RWPE1 (cell line): ENCODE measurements at places on chromosomes 2 and 18.
A peak's percentile ranks its signal among the peaks of the same experiment; 100 is the strongest.

DNA sequence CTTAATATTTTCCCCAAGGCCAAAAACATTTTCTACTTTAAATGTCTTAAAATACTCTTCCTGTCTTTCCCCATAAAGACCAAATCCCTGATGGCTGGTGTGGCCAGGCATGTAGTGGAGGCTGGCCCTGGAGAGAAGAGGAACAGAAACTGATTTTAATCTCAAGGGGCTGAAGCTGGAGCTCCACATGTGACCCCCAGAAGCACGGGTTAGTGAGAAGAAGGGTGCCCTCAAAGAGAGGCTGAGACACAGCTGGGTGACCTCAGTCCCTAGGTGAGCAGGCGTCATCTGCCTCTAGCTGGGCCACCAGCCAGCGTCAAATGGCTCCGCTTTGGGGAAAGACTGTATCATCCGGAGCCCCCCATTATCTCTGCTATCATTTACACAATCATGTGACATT, 19.3 kb upstream of the TMEM18 start:
- no peak for DNase-seq

- DNase-seq: no peak
Measured at GRCh38 chr2:20745924-20746555, 76.9 kb downstream of the LDAH start.

GRCh38 chr2:195613922-195614321, 43.1 kb upstream of the SLC39A10 start:
- peak; percentile 38 for DNase-seq

DNA sequence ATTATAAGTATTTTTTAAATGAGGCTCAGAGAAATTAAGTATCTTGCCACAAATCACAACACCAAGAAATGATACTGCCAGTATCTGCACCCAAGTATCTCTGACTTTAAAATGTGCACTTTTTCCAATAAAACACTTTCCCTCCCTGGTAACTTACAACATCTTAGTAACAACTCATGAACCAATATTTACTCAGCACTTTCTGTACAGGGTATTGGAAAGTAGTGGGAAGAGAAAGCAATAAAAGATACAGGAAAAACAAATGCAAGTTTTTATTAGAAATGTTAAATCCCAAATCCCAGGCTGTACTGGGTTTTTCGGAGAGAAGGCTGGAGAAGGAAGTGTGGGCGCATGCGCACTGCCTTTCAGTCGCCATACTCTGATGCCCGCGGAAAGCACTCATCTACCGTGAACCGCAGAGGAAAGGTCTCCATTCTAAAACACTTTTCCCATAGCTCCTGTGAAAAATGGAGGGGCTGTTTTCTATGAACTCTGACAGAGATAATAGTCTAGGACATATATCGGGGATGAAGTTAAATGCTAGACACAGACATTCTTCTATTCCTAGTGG, 52.1 kb downstream of the L3MBTL4 start:
- DNase-seq: no peak

GRCh38 chr2:240401308-240401707, 34.2 kb upstream of the GPC1 start:
- no peak for DNase-seq

DNA sequence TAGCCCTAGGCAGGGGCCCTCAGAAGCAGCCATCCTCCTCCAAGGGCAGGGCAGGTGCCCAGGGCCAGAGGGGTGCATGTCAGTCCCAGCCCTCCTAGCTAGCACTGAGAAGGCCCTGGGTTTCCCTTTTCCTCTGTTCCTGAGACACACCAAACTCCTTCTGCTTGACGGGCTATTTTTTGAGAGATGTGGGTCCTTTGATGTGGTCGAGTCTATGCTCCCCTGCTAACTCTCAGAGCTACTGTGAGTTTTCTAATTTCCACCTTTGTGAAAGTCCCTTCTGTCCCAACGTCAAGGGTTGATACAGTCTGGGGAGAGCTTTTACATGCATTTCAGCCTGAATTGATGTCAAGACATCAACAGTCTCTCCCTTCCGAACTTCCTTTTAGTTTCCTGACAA, 51.4 kb downstream of the TRPM8 start:
- no peak for DNase-seq

GRCh38 chr2:47422016-47422415, 19.1 kb downstream of the MSH2 start:
- no peak for DNase-seq

GRCh38 chr2:11865805-11866204, 119.4 kb downstream of the LPIN1 start:
- no peak for DNase-seq

DNA sequence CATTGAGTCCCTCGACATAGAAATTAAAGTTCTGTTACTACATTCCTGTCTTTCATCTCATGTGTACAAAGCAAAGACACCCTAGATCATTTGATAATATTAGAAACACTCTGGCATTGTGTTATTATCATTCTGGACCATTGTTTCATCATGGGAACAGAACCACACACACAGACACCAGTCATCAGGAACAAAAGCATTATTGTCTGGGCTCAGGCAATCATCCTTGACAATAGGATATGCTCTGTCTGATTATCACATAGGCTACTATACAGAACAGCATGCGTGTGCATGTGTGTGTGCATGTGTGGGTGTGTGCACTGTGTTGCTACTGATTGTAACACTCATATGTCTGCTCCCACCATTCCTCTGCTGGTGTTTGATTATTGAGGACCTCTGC, 242.5 kb downstream of the SH3BP4 start:
- no peak for DNase-seq

GRCh38 chr2:106020032-106020431, 174.1 kb downstream of the UXS1 start:
- DNase-seq: no peak

GRCh38 chr2:35978218-35978617, 377.4 kb upstream of the CRIM1 start:
- no peak for DNase-seq

DNA sequence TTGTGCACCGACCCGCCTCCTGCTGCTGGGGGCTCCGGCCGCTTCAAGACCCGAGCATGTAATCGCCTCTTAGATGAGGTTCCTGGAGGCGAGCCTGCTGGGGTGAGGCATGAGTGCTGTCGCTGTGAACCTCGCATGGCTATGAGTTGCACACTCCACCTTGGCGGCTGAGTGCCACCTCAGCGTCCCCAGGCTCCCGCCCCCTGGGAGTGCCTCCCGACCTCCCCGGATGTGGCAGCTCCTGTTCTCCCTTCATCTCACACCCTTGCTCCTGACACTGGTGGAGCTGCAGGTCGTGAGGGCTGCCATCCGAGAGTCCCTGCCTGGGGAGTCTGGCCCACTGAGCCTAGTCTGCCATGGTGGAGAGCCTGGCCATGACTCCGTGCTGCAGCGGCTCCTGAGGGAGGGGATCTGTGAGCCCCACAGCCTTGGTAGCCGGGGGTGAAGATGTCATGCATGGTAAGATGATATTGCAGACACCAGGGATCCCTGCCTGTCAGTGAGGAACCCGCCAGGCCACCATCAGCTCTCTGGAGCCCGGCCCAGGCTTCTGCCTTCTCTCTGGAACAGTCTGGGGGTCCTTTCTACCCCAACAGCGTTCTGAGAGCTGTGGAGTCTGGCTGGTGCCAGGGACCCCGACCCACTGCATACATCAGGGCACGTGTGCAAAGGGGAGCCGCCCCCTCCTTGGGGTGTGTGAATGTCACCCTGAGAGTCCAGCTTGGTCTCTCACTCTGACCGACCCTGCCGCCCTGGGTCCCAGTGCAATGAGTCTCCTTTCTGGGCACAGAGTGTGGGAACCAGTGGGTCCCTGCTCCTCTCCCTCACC, 61.6 kb upstream of the HS6ST1 start:
- DNase-seq: no peak

DNA sequence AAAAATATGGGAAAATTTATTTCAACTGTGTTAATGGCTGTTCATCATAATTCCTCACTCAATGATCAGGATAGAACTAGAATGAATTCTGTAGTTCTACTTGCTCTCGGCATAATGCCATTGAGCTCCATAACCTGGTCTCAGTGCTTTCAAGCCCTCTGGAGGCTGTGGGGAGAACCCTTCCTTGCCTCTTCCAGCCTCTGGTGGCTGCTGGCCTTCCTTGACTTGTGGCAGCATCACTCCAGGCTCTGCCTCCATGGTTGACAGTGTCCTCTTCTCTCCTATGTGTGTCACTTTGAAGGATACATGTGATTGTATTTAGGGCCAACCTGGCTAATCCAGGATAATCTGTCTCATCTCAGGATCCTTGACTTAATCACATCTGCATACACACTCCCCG, 26.9 kb upstream of the CABYR start:
- no peak for DNase-seq

- no peak for DNase-seq
Measured at GRCh38 chr2:86621280-86621943, 2.3 kb downstream of the RNF103 start.

DNA sequence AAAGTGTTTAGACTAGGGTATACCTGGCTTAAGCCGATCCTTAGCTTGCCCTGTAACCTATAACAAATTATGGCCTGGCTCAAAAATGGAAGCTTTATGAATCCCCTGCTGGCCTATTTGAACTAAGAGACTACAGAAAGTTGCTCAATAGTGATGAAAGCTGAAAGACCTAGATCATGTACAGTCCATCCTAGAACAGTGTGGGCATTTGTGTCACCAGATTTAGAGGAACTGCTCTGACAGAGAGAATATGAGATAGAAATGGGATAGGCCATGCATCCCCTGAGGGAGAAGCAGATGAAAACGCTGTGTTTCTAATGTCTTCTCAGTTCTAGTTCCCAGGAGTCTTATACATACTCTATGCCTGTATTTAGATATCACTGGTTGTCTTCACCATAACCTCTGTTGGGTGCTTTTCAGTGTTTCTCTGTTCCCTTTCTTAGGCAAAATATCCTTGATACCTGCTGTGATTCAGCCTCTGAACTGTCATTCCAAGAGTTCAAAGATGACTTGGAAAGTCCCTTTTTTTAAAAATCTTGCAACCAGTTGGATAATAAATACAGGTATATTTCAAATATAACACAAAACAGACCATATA, 246.9 kb upstream of the SLC39A10 start:
- DNase-seq: no peak
